Hippocampal formation (tissue), 2 donors: ENCODE measurements at places on chromosomes 12 and 14.

DNA sequence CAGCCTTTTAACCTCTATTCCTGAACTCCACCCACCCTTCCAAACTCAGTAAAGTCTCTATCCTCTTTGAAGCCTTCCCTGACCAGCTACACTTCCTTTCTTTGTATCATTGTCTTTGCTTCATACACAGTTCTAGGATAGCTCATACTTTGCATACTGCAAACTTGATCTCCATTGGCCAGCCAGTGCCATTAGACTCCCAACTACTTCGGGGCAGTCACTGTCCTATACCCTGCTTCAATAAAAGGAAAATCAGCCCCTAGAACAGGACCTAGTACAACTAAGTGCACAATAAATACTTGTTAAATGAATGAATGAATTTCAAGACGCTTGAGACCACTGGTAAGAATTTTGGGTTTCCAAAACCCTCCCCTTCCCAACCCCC lies 521 bp upstream of the PIP4K2C start:
- no peak for DNase-seq

DNA sequence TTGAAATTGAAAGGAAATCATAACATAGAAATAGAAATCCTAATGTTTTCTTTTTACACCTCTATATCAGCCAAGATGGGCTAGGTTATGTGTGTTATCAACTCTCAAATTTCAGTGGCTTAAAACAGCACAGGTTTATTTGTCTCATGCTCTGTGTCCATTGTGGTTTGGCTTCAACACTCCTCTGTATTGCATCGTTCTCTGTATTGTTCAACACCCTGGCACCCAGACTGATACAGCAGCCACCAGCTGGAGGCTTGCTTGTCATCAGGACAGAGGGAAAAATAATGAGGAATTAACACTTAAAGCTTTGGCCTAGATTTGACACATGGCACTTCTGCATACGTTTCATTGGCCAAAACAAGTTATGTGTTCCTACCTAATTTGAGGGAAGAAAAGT lies 234.2 kb upstream of the ARHGAP5 start:
- no peak for DNase-seq

DNA sequence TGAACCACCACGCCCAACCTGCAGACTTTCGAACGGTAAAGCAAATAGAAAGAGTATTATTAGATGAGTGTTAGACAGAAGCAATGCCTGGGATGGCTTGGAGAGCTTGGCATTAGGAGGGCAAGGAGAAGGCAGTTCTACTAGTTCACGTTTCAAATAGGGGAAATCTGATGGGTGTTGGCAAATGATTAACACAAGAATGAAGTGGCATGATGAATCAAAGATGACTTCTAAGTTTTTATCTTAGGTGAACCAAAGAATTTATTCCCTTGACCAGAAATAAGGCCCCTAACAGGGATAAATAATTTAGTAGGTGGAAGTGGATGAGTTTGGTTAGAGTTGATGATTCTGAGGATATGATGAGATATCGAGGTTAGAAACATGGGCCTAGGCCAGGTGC lies 38.5 kb downstream of the DRAM1 start:
- DNase-seq: no peak

- peak; percentile 64 for DNase-seq
Observed at GRCh38 chr14:97978341-97978740, 1181.2 kb downstream of the VRK1 start.

GRCh38 chr12:93624595-93625294 lies 52.3 kb downstream of the SOCS2 start:
- DNase-seq: no peak

- DNase-seq: no peak
Observed at GRCh38 chr12:117139025-117139717, 40.0 kb upstream of the TESC start.

DNA sequence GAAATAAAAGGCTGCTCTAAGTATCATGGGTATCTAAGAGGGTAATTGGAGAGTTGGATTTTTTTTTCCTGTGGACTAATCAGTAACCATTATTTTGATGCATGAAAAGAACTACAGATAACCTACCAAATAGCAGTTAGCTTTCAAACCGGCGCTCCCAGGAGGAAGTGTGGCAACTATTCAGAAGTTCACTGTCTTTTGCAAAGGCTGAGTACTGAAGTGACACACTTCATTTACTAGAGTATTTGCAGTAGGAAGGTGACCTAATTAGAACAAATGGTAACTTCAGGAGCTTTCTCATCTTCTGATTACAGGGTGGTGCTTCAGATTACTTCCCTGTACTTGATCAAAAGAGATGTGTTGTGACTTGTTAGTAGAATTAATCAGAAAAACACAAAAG lies 87.7 kb downstream of the PELI2 start:
- no peak for DNase-seq

DNA sequence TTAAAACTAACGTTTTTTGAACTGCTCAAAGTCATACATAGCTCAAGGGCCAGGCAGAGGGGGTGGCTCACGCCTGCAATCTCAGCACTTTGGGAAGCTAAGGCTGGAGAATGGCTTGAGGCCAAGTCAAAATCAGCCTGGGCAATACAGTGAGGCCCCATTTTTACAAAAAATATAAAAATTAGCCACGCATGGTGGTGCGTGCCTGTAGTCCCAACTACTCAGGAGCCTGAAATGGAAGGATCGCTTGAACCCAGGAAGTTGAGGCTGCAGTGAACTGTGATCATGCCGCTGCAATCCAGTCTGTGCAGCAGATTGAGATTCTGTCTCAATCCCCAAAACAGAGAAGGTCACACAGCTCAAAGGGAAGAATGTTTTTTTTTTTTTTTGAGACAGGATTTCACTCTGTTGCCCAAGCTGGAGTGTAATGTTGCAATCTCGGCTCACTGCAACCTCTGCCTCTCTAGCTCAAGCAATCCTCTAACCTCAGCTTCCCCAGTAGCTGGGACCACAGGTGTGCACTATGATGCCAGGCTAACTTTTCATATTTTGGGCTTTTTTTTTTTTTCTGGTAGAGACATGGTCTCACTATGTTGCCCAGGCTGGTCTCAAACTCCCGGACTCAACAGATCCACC lies 2.9 kb downstream of the RBM23 start:
- no peak for DNase-seq

- no peak for DNase-seq
Observed at GRCh38 chr14:95458906-95459305, 57.5 kb downstream of the SYNE3 start.

DNA sequence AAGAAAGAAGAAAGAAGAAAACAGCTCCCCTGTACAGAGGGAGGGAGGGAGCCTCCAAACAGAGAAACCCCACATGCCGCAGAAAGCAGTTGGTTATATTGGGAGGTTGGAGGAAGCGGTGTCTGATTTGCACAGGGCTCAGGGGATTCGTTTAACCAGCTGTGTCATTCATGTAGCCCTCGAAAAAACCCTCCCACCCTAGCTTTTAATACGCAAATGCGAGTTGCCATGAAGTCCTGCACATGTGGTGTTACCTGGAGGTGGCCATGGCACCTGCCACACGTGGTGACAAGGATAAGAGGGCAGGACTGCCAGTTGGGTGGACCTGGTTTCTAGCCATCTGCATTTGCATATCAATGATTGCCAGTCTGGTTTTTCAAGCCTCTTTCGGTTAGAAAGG lies 40.9 kb downstream of the TMEM30B start:
- no peak for DNase-seq

DNA sequence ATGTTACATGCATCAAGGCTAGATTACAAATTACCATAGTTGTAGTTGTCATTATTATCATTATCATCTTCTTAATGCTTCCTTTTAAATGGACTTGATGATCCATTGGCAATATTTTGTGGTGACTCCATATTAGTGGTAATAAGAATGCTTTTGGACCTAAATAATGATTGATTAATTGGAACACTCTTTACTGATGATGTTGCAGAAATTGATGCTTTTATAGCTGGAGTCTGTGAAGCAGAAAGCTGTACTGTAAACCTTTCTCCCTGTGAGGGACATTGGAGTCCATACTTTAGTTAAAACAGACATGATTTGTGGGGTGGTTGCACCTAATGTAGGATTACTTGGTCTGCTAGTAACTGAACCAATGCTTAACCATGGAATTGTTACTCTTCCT lies 190.4 kb downstream of the ATXN7L3B start:
- no peak for DNase-seq

- DNase-seq: no peak
Observed at GRCh38 chr14:55126034-55126433, 3.0 kb upstream of the LGALS3 start.

DNA sequence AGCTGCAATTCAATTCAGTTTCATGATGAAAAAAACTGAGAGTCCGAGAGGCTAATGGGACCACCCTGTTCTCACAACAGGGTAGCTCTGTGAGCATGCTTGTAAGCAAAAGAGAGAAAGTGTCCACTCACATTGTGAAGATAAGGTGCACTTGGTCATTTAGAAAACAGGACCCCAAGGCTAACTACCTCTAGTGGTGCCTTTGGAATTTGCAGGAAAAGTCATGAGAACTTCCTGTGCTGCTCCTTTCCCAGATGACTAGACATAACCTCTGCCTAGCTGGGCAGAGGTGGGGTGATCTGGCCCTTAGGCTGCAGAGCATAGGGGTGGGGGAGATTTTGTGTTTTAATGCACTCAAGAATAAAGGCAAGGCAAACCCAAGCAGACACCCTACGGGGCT lies 118.9 kb downstream of the STAB2 start:
- DNase-seq: no peak

GRCh38 chr12:61854902-61855301 lies 405.3 kb upstream of the USP15 start:
- DNase-seq: no peak

DNA sequence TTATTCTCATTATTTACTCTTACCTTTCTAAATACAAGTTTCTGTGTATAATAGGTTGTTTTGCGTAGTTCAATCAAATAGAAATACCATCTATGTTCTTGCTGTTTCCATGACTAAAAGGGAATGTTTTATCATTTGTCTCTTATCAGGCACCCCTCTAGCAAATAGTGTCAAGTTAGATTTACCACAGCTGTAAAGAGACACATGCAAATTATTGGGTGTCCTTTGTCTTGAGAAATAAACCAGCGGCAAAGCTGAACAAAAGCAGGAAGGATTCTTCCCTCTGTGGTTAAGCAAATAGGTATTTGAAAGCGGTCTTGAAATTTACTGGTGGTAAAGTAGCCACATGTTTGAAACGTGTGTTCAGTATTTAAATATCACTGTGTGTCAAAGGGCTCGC lies 405.9 kb downstream of the TMTC2 start:
- no peak for DNase-seq

GRCh38 chr12:95549392-95550084 lies 1.7 kb downstream of the USP44 start:
- DNase-seq: no peak

- DNase-seq: no peak
Observed at GRCh38 chr14:65100922-65101541, 1.3 kb downstream of the MAX start.

- no peak for DNase-seq
Observed at GRCh38 chr12:48334808-48335207, 15.9 kb downstream of the ZNF641 start.

- no peak for DNase-seq
Observed at GRCh38 chr14:68716698-68717097, 76.2 kb downstream of the ZFP36L1 start.

DNA sequence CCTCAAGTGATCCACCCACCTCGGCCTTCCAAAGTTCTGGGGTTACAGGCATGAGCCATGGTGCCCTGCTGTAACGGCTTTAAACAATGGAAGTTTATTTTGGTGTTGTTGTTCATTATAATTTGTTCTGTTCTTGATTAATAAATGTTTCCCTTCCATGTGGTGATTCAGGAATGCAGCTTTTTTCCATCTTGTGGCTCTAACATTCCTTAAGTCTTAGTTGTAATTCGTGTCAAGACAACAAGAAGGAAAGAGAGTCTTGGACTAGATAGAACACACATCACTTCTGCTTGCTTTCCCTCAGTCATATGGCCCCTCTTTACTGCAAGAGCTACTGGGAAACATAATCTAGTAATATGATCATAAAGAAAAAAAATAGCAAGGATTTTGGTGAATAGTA lies 211.6 kb downstream of the SLC6A15 start:
- no peak for DNase-seq

DNA sequence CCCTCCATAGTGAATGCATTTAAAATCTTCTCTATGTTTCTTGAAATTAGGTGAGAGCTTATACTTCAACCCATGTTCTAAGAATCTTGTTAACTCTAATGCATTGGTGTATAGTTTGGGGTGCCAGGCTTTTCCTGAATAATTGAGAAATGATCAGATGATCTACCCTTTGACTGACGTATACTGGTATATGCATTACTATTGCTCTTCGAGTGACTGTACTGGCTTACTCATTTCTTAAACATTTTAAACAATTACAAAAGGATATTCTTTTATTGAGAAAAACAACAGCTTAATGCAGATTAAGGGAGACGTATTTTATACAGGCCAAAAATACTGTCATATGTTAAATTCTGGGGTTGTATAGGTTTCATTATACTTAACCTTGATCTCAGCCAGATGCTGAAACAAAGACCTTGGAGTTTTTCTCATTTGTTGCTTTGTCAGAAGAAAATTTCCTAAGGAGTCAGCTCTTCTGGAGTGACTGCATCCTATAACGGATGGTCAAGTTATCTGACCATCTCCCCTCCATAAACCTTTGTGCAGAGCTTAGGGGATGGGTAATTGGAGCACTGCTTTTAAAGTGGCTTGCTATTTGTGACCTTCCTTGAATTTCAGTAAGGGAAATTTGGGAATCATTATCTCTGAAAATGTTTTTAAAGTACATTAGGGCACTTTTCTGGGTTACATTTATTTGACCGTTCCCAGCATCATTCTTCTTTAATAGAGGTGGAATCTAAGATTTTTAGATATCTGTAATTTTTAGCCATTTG lies 507.6 kb downstream of the PCNX1 start:
- no peak for DNase-seq

DNA sequence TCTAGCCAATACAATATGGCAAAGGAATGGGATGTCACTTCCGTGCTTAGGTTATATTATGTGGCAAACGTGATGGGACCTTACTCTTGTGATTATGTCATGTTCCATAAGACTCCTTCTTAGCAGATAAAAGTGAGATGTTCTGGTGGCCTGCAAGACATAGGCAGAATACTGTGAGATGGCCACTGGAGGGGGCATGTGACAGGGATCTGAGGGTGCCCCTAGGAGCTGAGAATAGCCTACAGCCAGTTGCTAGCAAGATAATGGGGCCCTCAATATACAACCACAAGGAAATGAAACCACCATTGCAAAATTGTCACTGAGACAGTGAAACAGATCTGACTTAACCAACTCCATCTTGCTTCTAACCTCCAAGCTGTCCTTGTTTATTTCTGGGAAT lies 151.4 kb upstream of the SSTR1 start:
- no peak for DNase-seq

DNA sequence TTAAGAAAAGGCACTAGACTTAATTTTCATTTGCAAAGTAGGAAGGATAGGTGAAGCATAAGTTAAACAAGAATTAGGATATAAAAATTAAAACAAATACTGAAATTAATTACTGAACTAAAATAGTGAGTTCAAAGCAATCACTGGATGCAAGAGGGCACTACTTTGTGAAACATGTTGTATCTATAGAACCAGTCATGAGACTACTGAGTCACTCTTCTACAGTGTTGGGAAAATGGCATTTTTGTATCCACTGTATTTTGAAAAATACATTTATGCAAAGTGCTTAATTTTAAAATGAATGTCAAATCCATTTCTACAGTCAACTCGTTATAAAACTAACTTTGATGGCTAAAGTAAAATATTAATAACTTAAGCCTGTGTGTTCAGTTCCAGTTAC lies 47.9 kb downstream of the SEL1L start:
- DNase-seq: no peak

GRCh38 chr14:59787045-59787674 lies 83.4 kb downstream of the RTN1 start:
- DNase-seq: no peak

GRCh38 chr12:122052285-122052684 lies 26.3 kb upstream of the MLXIP start:
- DNase-seq: no peak
